SK-N-SH treated with all-trans-retinoic acid at 6 μM for 48 hours (cell line): ENCODE measurements at places on chromosomes 1 and 21.

- ATAC-seq: peak; percentile 88
Observed at GRCh38 chr1:10528066-10529014, 53.6 kb downstream of the PEX14 start.

DNA sequence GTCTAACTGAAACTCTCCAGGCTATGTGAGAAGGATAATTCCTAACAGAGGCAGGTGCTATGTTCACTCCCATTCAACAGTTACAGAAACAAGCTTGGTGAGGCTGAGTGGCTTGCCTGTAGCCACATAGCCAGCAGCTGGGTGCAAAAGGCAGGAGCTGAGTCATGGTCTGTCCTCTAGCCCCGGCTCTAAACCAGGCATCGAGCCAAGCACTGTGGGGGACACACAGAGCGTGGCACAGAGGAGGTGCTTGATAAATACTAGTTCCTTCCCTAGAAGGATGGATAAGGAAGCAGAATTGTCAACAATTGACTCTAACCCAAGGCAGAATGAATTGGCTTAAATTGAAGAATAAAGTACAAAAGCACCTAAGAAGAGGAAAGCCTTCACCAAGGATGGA, 10.4 kb upstream of the KCNA2 start:
- ATAC-seq: no peak

DNA sequence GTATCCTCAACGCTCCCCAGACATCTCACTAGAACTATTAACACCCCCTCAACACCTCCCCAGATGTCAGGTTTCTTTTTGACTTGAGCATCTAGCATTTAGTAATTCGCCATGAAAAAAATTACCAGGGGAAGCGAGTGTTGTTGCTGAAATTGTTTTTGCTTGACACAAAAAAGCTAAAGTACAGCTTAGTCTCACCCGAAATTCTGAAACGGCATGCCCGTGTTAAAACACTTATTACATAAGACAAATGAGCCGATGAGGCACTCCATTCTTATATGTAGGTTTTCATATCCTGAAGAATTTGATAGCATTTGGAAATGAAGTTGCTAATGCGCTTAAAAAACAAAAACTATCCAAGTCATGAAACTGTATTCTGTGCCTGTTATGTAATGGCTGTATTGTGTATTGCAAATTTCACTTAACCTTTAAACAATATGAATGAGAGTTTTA, 1.3 kb upstream of the NRIP1 start:
- ATAC-seq: no peak

- ATAC-seq: peak; percentile 55; the same call in 2 of the 3 replicates
Observed at GRCh38 chr1:113058941-113059706, 13.9 kb upstream of the LRIG2 start.

DNA sequence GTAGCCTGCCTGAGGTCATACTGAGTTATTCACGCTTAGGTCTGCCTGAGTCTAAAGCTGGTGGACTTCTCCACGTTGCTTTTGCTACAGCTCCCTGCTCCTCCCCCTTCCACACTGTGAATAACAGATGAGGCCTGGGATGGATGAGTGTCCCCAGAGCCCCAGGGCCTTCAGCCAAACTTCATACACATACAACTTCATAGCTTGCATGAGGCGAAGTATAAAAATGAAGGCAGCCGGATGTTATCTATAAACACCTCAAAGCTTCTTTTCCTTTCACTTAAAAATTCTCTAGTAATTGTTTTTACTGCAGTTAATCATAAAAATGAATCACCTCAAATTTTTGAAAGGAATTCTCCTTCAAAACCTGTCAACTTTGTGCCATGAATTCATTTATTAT, 70.2 kb downstream of the DAB1 start:
- ATAC-seq: peak; percentile 90

GRCh38 chr1:48236716-48237470, 14.4 kb downstream of the SLC5A9 start:
- peak; percentile 66 for ATAC-seq

- ATAC-seq: no peak
Observed at GRCh38 chr1:32507021-32507420, 32.2 kb upstream of the ZBTB8A start.

- peak; percentile 58 for ATAC-seq
Observed at GRCh38 chr1:214717351-214717750, 114.4 kb downstream of the CENPF start.

- no peak for ATAC-seq
Observed at GRCh38 chr1:21537511-21537931, 28.3 kb downstream of the ALPL start.

GRCh38 chr21:45887120-45887611, 94.4 kb upstream of the COL6A1 start:
- peak; percentile 32; the same call in 1 of the 3 replicates for ATAC-seq

- no peak for ATAC-seq
Observed at GRCh38 chr1:64493831-64494230, 23.9 kb downstream of the CACHD1 start.

DNA sequence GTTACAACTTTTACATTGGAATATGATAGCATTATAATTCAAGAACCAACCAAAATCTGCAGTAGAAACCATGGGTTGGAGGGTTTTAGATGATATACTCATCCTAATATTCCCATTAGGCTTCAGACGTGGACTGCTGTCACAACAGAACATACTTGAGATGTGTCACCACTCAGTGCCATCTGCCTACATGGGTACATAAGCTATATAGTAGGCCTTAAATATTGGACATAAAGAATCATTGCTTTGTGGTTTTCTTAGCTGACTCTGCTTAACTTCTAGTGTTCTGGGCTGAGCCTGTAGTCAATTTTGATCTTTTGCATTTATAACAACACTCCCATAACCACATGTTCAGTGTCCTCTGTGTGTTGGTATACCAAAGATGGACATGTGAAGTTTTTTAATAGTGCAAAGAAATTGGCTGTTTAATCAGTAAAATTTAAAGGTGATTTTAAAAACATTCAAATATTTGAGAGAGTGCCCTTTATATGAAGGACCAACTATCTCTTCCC, 14.2 kb downstream of the RAP1A start:
- no peak for ATAC-seq

GRCh38 chr21:25640202-25640942, 1.3 kb downstream of the JAM2 start:
- ATAC-seq: peak; percentile 77

- no peak for ATAC-seq
Observed at GRCh38 chr1:91653183-91653582, 152.5 kb downstream of the CDC7 start.

GRCh38 chr1:230197644-230198567, 130.9 kb downstream of the GALNT2 start:
- ATAC-seq: no peak

DNA sequence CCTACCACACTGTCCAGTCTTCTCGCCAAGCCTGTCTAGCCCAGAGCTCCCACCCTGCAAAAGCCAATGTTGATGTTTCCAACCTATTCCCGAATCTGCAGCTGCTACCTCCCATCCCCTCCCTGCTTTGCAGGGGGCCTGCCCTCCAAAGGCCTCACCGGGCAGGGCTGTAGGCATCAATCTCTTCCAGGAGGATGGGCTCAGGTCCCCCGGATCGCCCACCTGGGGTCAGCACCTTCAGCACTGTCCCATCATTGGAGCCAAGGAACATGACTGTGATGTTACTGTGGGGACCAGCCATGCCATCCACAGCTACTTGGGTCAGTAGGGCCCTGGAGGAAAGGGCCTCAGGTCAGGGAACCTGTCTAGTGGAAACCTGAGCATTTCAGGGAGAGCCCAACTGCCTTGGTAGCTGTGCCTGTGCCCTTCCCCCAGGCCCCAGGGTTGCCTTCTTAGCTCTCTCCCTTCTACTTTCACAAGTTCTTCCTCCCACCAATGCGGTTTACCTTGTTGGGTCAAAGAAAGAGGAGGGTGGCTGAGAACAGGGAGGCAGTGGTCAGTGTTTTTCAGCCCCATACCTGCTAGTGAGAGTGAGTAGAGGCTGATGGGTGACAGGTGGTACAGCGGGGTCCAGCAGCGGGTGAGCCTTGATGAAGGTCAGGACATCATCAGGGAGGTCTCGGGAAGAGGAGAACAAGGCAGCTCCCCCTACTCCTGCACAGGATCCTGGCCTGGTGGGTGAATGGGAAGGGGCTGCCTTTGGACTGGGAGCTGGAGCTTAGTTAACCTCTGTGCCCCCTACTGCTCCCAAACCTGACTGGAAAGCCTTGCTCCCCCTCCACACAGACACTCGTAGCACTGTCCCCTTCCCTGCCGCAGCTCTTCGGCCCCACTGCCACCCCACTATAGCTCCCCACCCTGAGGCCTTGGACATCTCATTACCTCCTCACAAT, 10.7 kb downstream of the SEMA6C start:
- no peak for ATAC-seq
